Stimulated activated CD8-positive, alpha-beta memory T cell treated with anti-CD3 and anti-CD28 coated beads, Interleukin-4, amount 100 ng/mL, for 1 hour (primary cell): ENCODE measurements at places on chromosomes 11 and 22.

- DNase-seq, result no peak
Observed at GRCh38 chr22:16776080-16776479, 49.1 kb downstream of the XKR3 start.

GRCh38 chr11:100769617-100770016 lies 82.5 kb downstream of the ARHGAP42 start:
- DNase-seq, result no peak

- no peak for DNase-seq
Observed at GRCh38 chr11:133946541-133947318, 10.0 kb downstream of the IGSF9B start.

DNA sequence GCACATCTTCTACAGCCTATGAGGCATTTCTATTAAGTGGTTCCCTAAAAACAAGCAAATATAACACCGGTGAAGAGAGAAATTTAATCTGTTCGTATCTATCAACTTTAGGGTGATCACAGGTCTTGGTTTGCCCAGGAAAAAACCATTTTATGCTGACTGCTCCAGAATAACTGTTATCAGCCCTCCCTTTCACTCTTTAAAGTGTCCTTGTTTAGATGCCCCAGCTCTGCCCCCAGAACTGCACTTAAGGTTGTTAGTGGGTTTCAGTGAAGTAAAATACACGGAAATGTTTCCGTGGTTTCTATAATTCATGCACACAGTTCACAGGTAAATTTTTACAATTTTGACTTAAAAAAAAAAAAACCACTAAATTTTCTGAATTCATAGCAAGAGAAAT lies 70.0 kb downstream of the NARS2 start:
- no peak for DNase-seq

DNA sequence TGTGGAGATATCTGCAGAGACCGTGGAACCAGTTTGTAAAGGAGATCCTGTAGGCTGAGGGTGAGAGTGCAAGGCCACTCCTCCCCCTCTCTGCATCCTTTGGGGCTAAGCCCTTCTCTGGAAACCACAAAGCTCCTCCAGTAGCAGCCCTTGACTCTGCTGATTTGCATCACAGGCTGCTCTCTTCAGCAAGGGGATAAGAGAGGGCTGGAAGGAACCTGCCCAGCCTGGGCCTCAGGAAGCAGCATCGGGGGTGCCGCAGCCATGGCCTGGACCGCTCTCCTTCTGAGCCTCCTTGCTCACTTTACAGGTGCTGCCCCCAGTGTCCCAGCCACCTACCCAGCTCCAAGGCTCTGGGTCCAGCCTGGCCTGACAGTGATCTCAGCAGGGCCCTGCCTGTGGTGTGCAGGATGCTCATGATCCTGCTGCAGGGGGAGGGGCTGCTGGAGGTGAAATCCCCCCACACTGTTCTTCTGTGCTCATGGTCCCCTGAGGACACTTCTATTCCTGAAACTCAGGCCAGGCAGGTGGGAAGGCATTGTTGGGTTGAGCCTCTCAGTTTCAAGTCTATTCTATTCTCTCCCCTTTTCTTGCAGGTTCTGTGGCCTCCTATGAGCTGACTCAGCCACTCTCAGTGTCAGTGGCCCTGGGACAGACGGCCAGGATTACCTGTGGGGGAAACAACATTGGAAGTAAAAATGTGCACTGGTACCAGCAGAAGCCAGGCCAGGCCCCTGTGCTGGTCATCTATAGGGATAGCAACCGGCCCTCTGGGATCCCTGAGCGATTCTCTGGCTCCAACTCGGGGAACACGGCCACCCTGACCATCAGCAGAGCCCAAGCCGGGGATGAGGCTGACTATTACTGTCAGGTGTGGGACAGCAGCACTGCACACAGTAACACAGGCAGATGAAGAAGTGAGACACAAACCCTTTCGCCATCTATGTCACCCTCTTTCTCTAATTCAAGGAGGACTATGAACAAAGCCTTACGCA lies 68.5 kb upstream of the IGLL5 start:
- no peak for DNase-seq

DNA sequence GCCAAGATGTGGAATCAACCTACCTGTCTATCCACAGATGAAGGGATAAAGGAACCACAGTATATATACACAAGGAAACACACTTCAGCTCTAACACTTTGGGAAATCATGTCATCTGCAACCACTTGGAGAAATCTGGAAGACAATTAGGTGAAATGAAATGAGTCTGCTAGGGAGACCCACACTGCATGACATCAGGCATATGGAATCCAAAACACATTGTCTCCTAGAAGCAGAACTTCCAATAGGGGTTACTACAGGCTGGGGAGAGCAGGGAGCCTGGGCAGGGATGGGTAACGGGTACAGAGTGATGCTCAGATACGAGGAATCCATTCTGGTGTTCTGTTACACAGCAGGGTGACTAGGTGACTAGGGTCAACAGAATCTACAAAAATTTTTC lies 18.3 kb downstream of the RGL4 start:
- DNase-seq, result no peak

GRCh38 chr11:74380746-74381439 lies 17.3 kb downstream of the PGM2L1 start:
- no peak for DNase-seq

- DNase-seq, result no peak
Observed at GRCh38 chr22:46374663-46375474, 39.4 kb downstream of the TRMU start.

GRCh38 chr22:32570501-32570900 lies 95.9 kb downstream of the FBXO7 start:
- DNase-seq, result no peak

DNA sequence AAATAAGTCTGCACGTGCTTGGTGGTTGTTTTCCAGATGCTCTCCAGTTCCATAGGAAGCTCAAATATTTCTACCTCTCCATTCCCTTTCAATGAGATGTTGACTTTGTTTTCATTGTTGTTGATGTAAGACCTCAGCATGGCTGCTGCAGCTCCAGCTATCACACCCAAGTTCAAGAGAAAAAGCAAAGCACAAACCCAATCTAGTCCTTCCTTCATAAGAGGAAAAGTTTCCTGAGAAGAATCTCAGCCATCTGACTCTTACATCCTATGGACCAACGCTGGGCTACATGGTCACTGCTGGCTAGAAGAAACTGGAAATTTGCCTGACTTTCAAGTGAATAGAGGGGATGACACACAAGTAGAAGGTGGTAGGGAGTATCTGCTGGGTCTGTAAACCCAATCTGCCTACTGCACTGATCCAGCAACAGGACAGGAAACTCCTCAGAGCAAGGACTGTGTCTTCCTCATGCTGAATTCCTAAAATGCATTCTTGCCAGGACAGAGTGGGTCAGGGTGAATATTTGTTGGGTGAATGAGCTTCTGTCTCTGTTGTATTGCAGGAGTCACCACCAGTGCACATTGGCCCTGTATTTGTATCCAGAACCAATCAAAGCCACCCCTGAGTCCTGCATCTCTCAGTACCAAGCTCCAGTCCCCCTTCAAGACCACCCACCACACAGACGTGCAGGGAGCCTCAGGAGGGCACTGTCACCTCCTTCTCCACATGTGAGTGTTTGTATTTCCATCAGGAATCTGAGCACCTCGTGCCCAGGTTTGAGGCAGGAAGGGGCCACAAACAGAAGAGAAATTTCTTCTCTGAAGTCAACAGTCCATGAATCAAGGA lies 118.0 kb upstream of the IGLL5 start:
- DNase-seq, result no peak

- DNase-seq, result no peak
Observed at GRCh38 chr11:2139621-2140337, 590 bp upstream of the IGF2 start.

GRCh38 chr11:47400768-47401279 lies 7.6 kb upstream of the SLC39A13 start:
- no peak for DNase-seq

DNA sequence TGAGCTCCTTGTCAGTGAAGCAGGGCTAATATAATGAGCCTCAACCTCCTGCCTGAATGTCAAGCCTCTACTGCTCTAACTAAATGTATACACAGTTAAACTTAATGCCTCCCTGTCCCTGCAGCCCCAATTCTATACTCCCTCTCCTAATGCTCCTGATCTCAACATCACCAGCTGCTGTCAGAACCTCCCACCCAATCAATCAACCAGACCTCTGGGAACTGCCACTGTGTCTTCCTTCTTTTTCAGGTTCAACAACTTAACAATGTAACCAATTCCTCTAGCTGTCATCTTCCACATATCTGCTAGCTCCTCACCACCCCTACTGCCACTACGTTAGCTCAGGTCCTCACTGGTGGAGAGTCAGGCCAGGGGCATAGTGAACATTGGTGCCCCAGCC lies 339.8 kb upstream of the NARS2 start:
- DNase-seq, result no peak

GRCh38 chr22:36425977-36426523 lies 38.3 kb upstream of the MYH9 start:
- no peak for DNase-seq

DNA sequence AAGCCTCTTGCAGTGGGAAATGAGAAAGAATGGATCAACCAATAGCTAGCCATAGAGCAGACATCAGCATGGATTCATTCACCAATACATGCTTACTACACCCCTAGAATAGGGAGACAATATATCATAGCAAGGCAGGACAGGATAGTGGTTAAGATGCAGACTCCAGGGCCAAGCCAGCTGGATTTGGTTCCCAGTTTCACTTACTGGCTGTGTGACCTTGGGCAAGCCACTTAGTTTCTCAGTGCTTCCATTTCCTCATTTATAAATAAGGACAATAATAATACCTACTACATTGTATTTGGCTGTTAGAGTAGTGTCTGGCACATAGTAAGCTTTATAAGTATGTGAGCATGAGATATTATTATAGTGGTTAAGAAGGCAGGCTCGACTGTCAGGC lies 7.1 kb downstream of the DCHS1 start:
- DNase-seq, result no peak

- no peak for DNase-seq
Observed at GRCh38 chr11:107397357-107397756, 60.3 kb downstream of the CWF19L2 start.

- DNase-seq, result no peak
Observed at GRCh38 chr22:48603621-48604320, 1223.9 kb downstream of the BRD1 start.

- DNase-seq, result no peak
Observed at GRCh38 chr11:123469089-123469488, 39.0 kb downstream of the GRAMD1B start.

DNA sequence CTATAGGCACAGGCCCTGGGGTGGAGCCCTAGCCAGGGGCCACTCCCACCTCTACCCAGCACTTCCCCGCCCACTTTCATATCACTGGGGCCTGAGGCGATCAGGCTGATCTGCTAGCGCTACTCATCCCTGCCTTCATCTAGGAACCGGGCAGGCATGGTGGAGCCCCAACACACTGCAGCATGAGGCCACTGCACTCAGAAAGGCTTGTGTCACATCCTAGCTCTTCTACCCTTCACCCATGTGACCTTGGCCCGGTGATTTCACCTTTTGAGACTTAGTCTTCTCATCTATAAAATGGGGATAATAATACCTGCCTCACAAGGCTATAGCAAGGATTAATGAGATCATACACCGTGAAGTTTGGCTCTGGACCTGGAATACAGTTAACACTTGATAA lies 18.1 kb upstream of the GDPD5 start:
- DNase-seq, result no peak

- no peak for DNase-seq
Observed at GRCh38 chr11:32316858-32317642, 118.3 kb downstream of the WT1 start.

GRCh38 chr22:22576244-22576988 lies 17.4 kb upstream of the PRAME start:
- no peak for DNase-seq

DNA sequence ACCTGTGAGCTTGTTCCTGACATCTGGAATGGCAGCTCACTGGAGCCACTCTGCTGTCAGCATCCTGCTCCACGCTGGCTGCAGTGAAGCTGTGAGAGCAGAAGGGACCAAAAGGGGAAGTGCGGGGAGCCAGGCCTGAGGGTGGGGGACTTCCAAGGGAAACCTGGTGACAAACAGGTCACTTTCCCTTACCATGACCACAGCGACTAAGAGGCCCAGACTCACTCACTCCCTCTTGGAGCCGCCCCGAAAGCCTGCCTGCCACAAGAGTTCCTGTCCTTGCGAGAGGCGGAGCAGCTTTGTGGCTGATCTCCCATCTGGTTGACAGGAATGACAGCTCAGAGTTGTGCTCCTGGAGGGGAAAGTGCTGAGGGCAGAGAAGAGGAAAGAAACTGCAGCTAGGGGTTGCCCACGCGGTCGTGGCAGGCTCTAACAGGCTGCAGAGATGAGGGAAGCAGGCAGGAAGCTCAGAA lies 183.8 kb upstream of the NTM start:
- DNase-seq, result no peak

GRCh38 chr11:88359541-88359940 lies 22.0 kb upstream of the CTSC start:
- no peak for DNase-seq

GRCh38 chr22:32378707-32379272 lies 21.1 kb downstream of the RFPL3 start:
- DNase-seq, result no peak

GRCh38 chr11:90321018-90321417 lies 98.2 kb upstream of the CHORDC1 start:
- no peak for DNase-seq

DNA sequence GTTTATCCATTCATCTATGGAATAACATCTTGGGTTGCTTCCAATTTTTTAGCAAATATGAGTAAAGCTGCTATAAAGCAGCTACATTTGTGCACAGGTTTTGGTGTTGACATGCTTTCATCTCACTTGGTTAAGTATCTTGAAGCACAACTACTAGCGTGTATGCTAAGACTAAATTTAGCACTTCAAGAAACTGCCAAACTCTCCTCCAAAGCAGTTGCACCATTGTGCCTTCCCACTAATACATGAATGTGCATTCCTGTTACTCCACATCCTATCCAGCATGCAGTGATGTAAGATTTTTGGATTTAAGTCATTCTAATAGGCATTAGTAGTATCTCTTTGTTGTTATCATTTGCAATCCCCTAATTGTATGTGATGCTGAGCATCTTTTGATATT lies 230.7 kb downstream of the KCNA4 start:
- DNase-seq, result no peak
